Glomerular endothelial cell (primary cell): ENCODE measurements at places on chromosomes 4 and X.

GRCh38 chr4:107192601-107193000 lies 156.5 kb upstream of the DKK2 start:
- no peak for DNase-seq

DNA sequence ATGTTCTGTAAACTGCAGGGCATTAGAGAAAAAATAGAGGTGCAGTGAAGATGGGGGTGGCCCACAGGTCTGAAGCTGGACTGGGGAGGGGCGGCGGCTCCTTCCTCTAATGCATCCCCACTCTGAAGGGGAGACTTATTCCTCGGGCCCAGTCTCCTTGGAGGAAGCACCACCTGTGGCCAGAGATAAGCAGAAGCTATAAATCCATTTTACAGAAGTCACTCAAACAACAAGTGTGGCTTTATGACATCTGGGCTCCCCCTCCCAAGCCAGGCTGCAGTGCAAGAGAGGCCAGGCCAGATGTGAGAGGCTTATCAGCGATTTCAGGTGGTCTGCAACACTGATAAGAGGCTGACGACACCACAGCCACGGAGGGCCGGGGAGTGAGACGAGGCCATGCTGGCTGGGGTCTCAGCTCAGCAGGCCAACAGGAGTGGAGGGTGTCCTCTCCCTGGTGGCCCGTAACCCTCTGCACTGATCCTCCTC lies 15.8 kb downstream of the CYTL1 start:
- DNase-seq = no peak

- DNase-seq = no peak
These were observed 42.5 kb upstream of the GRID2 start for GRCh38 chr4:92261256-92261655.

- no peak for DNase-seq
These were observed 961 bp upstream of the MBNL3 start for GRCh38 chrX:132489578-132490419.

- no peak for DNase-seq
These were observed at the start of gene LONRF3 for GRCh38 chrX:118974088-118974907. Gene LONRF3 (plus strand): TSS chrX:118974618. CDS start chrX:118974781, 163 bp downstream.

GRCh38 chr4:82797040-82797404 lies 1.6 kb downstream of the SCD5 start:
- no peak for DNase-seq

- DNase-seq = no peak
These were observed 379.7 kb downstream of the ADGRL3 start for GRCh38 chr4:61579786-61580185.

DNA sequence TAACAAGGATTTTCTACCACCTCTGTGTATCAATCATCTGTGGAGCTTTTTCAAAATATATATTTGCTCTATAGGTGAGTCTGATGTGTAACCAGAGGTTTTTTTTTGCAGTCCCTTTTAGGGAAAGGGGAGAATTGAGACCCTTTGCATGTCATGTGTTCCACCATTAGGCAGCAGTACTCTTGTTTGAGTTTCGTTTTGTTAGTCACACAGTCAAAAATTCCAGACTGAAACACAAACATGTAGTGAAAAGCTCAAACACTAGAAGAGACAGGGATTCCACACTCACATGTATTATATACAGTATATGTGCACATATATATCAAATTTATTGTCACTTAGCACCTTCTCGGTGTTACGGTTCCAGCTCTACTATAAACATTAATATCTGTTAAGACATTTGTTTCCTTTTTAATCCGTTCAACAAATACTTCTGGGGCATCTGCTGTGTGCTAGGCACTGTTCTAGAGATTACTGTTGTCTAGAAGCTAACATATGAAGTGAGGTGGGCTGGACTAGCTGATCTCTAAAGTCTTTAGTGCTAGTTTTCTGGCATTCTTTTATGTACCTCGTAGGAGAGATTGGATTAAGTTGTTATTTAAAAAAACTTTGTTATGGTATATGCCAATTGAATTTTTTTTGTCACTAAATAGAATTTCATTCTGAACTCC lies 5.5 kb downstream of the USP9X start:
- DNase-seq = no peak

GRCh38 chr4:30716158-30716557 lies 4.0 kb upstream of the PCDH7 start:
- DNase-seq = no peak

GRCh38 chr4:176896211-176896610 lies 103.5 kb upstream of the VEGFC start:
- DNase-seq = no peak

DNA sequence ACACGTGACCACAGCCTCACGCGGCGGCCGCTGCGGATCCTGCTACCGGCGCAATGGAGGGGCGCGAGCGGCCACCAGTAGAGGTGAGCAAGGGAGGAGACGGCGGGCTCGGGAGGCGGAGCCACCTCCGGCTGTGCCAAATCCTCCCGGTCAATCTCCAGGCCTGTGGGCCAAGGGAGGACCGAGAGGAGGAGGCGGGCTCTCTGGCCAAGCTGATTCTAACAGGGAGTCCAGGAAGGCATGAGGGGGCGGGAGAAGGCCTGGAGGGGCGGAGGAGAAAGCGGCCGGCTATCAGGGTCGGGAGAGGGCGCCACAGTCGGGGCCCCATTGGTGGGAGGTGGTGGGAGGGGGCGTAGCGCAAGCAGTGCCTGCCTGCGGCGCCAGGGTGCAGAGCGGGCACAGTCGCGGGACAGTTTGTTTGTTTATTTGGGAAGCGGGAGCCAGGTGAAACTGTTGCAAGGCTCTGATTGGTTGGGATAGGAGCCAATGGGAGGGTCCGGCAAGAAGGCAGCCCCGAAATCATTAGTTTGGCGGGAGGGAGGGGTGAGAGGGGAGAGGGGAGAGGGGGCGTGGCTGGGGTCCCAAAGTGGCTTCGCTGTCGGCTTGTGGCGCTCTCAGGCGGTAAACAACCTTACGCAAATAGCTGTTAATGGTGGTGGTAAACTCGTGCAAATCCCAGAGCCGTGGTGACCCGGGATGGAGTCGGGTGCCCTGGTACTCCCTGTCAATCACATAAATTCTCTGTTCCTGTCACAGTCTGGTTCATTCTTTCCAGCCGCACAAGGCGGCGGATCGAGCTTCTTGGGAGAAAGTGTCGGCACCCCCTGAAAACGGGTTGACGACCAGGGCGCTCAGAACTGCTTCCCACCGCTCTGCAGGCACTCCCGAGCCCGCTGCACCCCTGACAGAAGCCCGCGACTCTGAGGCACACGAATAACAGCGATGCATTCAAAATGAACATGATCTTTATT lies at the start of gene IRS4:
Gene IRS4 (minus strand): TSS at position 55 of the 971 bp plus-strand sequence.
- no peak for DNase-seq

DNA sequence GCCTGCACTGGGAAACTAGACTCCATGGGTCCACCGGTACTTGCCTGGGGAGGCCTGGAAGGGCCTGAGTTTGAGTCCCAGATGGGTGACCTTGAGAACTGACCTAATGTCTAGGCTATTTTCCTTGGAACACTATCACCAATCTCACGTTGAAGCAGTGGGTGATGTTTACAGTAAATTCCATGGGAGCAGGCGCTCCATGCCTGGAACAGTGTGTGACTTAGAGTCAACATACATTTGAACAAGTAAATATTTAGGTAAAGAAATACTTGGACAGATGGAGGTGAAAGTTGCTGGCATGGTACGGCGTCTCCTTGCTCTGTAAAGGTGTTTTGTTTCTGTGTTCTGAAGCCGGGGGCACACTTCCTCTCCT lies 47.5 kb downstream of the TBC1D14 start:
- no peak for DNase-seq

DNA sequence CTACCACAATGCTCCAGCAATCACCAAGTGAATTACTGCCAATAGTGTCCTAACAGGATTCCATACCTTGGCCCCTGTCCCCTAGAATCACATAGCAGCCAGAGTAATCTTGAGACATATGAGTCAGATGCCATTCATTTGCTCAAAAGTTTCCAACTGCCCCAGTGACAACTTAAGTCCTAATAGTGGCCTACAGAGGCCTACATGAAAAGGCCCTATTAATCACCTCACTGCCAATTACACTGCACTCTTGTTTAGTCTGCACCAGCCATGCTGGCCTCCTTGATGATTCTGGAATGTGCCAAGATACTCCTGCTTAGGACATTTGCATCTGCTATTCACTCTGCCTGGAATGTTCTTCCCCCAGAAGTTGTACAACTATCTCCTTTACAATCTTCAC lies 130.7 kb downstream of the NR3C2 start:
- DNase-seq = no peak

DNA sequence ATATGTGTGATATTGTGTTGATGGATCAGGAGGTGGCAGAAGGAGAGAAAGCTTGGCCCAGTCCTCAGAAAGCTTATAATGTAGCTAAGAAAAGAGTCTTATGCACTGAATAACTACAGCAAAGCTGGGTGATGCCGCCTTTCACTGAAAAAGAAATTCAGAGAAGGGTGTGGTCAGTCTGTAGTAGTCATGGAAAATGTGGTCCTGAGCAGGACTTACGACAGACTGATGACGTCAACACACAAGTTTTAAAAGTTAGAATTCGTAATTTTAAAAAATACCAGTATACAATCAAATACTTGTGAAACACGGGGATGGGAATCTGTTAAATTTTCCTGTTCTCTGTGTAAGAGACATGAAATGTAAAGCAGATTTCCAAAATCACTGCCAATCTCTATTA lies 87.0 kb upstream of the RAPGEF2 start:
- DNase-seq = no peak

DNA sequence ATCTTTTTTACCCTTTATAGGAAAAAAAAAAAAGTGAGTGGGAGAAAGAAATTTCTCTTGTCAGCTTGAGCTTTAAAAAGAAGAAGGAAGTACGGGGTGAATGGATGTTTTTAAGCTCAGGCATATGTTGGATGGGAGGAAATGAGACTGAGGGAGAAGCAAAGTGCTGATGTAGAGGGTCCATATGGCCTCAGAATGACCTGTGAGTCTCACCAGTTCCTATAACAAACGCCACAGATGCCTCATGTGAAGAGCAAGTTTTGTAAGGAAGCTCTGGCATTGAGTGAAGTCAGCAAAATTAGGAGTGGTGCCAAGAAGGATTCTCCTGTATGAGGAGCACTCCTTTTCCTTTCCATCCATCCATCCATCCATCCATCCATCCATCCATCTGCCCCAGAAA lies 214.6 kb downstream of the PTTG2 start:
- DNase-seq = no peak

DNA sequence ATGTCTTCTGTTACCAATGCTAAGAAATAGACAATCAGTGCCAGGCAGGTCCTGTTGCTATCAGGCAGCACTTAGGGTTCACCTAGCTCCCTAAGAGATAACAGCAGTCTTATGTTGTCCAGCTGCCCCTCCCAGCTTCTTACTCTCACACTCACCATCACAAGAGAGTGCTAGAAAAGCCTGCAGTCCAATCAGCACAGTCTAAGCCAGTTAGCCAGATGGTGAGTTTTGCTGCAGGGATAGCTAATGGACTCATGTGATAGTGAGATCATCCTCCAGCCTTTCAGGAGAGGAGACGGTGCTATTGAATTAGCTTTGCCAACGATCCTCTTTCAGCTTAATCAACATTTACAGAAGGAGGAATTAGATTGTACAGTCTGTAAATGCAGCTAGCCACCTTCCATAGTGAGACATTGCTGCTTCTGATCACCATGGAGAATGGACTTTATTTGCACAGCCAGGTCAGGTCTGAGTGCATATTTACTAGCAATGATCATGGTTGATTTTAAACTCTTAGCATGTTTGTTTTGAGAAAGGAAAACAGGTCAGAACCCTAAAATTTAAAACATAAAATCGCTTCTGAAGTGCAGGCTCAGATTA lies 438.3 kb downstream of the CENPC start:
- DNase-seq = no peak

DNA sequence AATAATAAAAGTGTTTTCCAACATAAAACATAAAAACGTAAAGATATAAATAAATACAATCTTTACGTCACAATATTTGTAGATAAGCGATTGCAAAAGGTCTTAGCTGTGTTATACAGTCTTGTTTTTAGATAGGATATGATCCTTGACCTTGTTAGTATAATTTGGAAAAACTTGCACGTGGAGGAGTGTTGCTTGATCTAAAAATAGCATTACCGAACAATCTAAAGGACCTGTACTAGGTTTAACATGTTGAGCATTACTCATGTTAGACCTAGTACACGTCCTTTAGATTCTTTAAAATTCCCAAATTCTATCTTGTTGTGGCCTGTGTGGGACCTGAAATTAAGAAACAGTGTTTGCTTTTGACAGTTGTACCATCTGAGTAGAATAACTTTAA lies 1.6 kb downstream of the METAP1 start:
- no peak for DNase-seq
